ENCODE measurements at places on chromosomes 1 and 21.

DNA sequence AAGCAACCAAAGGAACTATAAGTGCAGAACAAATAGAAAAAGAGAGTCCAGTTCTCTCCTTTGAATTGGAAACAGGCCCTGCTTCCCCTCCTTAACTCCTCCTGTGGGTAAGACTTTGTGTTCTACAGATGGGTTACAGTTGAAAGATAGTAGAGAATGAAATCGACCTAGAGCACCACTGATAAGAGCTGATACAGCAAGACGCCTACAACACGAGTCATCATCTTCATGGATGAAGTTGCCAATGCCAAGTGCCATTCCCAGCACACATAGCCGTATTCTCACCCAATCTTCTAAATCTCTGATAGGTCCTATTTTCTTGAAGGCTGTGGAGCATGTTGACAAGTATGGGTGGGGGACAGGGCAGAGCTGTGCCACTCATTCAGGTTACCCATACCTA, 99.8 kb upstream of the CAMK1G start:
- no peak for DNase-seq

- no peak for DNase-seq
Observed at GRCh38 chr1:84363019-84363418, 35.3 kb upstream of the DNASE2B start.

DNA sequence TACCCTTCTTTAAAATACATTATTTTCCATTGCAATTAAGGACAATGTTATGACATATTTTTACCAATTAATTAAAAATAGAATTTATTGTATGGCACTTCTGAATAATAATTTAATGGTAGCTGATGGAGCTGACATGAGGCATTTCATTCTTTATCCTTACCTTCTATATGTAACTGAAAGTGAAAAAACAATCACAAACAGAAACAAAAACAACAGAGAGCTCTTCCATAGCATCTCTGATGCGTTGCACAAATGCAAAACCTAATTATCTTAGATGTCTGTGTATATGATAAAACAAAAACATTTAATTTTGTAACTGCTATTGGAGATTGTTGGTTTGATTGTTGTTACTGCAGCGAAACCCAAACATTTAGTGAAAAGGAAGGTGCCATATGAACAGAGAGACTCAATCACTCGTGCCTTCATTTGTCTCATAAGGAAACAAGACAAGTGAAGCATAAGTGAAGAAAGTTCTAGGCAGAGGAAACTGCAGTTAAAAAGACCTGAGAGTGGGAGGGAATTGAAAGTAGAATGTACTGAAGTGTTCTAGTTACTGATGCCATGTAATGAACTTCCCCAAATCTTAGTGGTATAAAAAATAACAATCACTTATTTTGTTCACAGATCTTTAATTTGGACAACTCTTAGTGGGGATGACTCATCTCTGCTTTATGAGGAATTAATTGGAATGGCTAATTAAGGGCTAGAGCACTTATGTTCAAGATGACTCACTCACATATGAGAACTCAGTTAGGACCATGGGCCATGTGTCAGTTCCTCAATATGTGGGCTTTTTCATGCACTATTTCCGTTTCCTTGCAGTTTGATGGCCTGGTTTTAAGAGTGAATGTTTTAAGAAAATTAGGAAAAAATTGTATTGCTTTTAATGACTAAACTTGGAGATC, 245.0 kb upstream of the OLFM3 start:
- DNase-seq = no peak

DNA sequence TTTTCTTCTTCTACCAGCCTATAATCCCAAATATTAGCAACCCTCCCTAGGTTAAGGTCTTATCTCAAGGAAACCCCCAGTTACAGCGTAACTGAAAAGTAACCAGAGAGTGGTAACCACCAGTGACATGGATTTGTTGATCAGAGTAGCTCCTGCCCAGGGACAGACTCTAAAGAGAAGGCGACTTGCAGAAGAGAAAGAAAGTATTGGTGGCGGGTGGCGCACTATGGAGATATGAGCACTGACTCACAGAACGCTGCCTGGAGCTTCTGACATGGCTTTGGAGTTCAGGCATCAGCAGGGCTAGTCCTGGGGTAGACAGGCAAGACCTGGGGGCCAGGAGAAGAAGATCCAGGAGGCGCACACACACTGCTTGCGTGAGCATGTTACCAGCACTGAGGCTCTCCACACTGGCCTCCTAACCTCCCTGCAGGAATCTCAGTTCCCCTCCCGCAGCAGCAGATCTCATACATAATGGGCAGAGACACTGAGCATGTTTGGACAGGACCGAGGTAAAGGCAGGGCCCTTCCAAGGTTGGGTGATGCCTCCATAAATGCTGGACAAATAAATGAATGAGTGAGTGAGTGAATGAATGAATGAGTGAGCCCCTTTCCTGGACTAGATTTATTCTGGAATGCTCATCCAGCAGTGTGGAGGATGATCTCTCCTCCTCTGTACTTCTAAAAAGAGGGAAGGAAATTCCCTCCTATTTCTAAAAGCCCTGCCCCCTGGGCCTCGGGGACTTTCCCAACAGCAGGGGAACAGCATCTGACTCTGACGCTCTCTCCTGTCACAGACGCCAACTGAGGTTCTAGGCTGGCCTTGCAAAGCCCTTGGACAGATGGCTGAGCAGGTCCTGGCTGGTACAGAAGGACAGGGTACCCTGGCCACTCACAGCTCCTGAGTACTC, 175.5 kb downstream of the CLIC6 start:
- peak; percentile 55 for DNase-seq

- DNase-seq = no peak
Observed at GRCh38 chr1:208807446-208808127, 563.4 kb upstream of the PLXNA2 start.

- DNase-seq = no peak
Observed at GRCh38 chr1:40897513-40897912, 35.4 kb upstream of the CITED4 start.

- no peak for DNase-seq
Observed at GRCh38 chr1:47616036-47616435, 178.2 kb downstream of the FOXD2 start.

DNA sequence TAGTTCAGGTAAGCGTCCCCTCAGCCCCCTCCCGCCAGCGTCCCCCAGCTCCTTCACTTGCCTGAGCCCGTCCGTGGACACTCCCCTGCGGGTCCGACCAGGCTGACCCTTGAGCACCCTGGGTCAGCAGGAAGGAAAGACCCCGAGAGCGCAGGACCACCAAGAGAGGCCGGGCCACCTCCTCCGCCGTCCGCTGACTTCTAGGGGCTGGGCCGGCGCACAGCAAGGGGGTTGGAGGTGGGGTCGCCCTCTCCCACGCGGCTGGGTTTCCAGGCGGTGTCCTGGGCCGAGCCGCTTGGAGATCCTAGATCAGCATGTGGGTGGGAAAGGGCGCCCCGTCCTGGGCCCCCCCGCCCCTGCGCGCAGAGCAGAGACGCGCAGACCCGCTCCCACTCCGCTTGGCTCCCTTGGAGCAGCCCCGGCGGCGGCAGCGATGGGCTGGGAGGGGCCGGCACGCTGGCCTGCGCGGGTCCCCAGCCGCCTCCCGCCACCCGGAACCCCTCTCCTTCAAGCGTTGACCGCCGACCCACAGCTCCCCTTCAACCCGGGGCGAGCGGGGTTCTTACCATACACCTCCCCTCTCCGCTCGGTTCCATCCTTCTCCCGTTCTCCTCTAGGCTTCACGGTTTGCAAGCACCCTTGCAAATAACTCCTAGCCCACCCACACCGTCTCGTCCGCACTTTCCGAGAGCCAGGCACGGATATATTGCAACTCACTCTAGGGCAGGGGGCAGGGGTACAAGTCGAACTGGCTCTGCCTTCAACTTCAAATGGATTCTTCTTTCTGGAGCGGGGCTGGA, 7.5 kb downstream of the KNCN start:
- no peak for DNase-seq

DNA sequence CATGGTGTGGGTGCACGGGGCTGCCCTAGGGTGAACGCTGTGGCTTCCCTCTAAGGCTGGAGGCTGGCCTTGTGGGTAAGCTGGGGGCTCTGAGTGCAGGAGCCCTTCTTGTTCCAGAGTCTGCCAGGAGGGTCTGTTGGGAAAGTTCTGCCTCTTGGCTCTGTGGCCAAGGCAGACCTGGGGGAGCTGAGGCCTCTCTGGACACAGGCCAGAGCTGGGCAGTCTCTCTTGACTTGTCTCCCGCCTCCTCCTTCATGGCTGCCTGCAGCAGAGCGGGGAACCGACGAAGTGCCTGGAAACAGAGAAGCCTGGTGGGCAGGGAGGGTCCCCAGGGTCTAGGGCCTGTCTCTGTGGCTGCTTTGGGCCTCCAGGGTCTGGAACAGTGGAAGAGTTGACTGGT, 30.3 kb upstream of the PEX10 start:
- no peak for DNase-seq

- no peak for DNase-seq
Observed at GRCh38 chr1:232218955-232219865, 410.7 kb downstream of the SIPA1L2 start.

GRCh38 chr1:182910143-182910542, 42.8 kb downstream of the SHCBP1L start:
- DNase-seq = no peak

DNA sequence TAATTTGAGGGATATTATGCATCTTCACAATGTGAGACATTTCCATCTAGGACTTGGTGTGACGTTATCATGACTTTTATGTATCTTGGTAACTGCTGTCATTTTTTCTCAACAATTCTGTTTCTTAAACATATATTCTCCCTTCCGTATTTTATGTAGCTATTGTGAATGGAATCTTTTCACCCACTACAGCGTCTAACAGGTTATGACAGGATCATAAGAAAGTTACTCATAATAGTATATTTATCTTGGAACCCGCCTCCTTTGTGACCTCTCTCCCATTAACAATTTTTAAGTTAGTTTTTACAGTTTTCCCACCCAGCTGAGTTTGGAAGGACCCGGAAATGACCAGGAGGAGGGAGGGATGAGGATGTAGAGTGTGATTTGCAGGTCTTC, 6.8 kb upstream of the DMRTA2 start:
- no peak for DNase-seq

DNA sequence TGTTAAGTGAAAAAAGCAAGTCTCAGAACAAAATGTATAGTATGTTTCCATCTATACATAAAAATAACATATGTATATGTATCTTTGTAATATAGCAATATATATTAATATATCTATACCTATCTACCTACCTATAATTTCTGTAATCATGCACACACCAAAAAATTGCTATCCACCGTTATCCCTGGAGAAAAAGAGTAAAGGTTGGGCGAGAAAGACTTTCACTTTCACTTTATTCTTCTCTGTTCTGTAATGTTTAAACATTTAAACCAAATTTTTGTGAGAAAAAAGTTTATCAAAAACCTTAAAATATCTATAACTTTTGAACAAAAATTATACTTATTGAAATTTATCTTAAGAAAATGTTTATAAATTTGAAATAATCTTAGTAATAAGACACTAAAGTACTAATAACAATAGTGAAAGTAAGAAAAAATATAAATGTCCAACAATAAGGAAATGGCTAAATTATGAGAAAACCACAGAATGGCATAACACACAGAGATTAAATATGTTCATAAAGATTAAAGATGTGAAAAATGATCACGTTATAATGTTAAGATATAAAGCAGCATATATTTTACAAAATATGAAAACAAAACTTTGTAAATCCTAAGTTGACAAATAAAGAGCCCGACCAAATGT, 74.0 kb upstream of the LRRC53 start:
- no peak for DNase-seq

DNA sequence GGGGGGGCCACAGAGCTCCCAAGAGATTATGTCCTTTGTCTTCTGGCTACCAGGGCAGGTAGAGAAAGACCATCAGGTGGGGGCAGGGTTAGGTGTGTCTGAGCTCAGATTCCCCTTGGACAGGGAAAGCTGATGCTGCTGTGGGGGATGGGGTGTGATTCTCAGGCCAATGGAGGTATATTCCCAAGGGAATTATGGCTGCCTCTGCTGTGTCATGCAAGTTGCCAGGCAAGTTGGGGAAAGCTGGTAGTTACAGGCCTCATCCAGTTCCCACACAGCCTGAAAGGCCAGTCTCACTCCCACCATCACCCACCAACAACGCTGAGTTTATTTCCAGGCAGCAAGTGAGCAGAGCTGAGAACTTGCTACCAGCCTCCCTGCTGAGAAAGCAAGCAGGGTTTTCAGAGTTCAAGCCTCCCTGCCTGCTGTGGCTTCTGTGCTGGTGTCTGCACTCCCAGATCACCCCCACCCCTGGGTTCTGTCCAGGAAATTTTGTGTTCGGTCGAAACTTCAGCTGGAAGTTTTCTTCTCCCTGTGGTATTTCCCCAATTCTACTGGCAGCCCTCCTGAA, 21.3 kb downstream of the IFI16 start:
- no peak for DNase-seq

- no peak for DNase-seq
Observed at GRCh38 chr1:52268372-52268771, 97.6 kb downstream of the CC2D1B start.

- no peak for DNase-seq
Observed at GRCh38 chr1:30603081-30603858, 120.1 kb downstream of the MATN1 start.

- no peak for DNase-seq
Observed at GRCh38 chr1:147241934-147242448, 493 bp upstream of the CHD1L start.

GRCh38 chr1:58183286-58183685, 363.2 kb downstream of the OMA1 start:
- DNase-seq = no peak

GRCh38 chr1:85894651-85895050, 186.4 kb upstream of the ZNHIT6 start:
- DNase-seq = no peak

GRCh38 chr1:43430831-43431230, 22.9 kb downstream of the HYI start:
- DNase-seq = no peak

- no peak for DNase-seq
Observed at GRCh38 chr1:56496158-56496557, 83.2 kb downstream of the PLPP3 start.

GRCh38 chr21:33950431-33951079, 35.0 kb upstream of the ATP5PO start:
- no peak for DNase-seq

DNA sequence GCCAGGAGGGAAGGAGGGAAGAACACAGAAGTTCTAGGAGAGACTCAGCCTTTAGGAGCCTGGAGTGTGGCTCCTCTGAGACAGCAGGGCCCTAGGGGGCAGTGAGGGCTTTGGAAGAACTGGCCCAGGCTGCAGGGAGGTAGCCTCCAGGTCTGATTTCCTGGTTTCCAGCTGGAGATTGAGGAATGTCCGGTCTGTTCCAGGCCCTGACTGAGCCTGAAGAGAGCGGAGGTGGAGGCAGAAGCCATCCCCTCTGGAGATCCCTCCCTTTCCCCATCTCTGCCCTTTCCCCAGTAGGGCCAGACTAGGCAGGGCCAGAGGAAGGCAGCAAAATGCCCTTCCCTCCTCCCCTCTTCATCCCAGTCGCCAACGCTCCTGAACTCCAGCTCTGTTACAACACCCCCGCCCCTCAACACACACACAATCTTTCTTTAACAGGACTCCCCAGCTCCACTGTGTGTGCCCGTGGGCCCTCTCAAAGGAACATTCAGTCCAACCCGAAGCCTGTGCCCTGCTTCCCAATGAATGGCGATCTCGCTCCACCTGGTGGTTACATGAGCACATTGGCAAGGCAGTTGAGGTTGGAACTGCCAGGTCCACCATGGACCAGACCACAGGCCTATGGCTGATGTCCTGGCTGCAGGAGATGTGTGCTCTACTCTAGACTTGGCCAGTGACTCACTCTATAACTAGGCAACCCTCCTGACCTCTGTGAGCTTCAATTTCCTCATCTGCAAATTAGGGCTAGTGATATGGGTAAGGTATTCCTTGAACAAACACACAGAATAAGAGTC, 32.0 kb downstream of the MAP7D1 start:
- peak; percentile 87 for DNase-seq

- peak; percentile 53 for DNase-seq
Observed at GRCh38 chr1:47434051-47434842, 3.6 kb upstream of the FOXD2 start.
